ENCODE measurements at places on chromosomes 5 and 9. TPM values are rescaled to one million over a fixed set of nuclear protein-coding genes. Genes with fewer than 3 reads are reported as not detected.
A peak's percentile ranks its signal among the peaks of the same experiment; 100 is the strongest.

Gene ZBED3
- 33.5 TPM for total RNA-seq

Gene SLC6A19
- total RNA-seq, result not detected

- no peak overlapping the region for H3K27ac ChIP-seq
- no peaks in the 10 kb centered on the region for H3K27me3 ChIP-seq
- H3K4me1 ChIP-seq, result no peaks in the 10 kb centered on the region
- H3K4me3 ChIP-seq, result no peak overlapping the region
- no peak for DNase-seq
These were observed 98.7 kb downstream of the EDIL3 start for GRCh38 chr5:84285641-84286637.

- H3K36me3 ChIP-seq, result no peaks in the 10 kb centered on the region
- DNase-seq, result no peak
- H3K4me1 ChIP-seq, result no peaks in the 10 kb centered on the region
- H3K27me3 ChIP-seq, result no peaks in the 10 kb centered on the region
- no peak overlapping the region for H3K4me3 ChIP-seq
These were observed 126.0 kb upstream of the IRX2 start for GRCh38 chr5:2877522-2877921.

DNA sequence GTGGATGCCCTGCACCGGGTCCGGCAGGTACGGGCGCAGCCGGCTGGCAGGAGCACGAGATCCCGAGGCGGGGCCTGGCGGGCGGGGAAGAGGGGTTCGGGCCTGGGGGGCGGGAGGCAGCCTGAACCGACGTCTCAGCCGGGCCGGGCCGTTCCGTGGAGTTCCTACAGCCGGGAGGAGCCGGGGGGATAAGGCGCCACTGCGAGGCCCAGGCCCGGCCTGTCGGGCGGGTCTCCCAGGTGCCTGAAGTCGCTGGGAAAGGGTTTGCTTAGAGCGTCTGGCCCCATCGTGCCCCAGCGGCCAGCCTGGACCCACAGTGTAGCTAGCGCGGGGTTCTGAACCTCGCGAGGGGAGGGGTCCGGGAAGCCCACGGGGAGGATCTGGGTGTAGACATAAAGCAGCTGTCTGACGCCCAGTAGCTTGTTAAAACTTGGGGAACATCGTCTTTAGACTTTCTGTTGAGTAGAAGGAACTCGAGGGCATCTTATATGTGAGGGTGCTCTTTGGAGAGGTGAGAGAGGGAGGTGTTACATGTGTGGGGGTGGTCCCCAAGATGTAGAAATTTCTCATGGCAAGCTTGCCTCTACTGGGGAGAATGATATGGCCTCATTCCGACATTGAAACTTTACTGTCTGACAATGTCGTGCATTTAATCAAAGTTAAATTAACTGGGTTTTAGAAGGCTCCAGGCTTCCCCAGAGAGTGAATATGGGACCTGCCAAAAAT is 524 bp downstream of the FUBP3 start:
- no peaks in the 10 kb centered on the region for H3K4me1 ChIP-seq
- H3K27me3 ChIP-seq, result no peaks in the 10 kb centered on the region
- peak overlapping the region; percentile 94 for H3K27ac ChIP-seq
- DNase-seq, result no peak
- H3K4me3 ChIP-seq, result peak overlapping the region; percentile 92
- no peaks in the 10 kb centered on the region for H3K36me3 ChIP-seq

DNA sequence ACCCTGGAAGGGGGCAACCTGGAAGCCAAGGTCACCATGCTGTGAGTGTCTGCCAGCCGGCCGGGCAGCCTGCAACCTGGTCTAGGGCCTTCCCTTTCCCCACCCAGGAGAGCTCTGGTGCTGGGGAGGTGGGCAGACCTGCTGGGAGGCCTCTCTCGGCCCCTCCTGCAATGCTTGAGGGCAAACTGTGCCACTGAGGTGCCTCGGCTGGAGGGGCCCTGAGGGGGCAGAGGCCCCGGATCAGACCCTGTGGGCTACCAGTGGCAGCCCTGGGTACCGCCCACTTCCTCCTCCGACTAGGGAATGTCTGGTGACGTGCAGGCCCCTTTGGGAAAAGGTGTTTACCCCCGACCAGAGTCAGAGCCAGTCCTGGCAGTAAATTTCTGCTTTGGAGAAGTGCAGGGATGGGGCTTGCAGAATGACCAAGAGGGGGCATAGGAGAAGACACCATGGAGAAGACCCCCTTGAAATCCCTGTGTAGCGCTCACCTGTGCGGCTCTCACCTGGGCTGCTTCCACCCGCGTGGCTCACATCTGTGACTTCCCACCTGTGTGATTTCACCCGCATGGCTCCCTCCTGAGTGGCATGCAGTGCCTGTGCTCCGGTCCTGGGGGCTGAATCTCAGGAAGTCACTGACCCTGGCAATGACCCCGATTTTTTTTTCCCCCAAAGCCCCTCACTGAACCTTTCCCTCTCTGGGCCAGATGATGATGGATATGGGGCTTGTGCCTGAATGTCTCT is 1.1 kb downstream of the LCN1 start:
- no peaks in the 10 kb centered on the region for H3K4me1 ChIP-seq
- no peak overlapping the region for H3K27ac ChIP-seq
- H3K27me3 ChIP-seq, result peaks cover 35% of the 10 kb centered on the region
- no peak overlapping the region for H3K4me3 ChIP-seq
- no peaks in the 10 kb centered on the region for H3K36me3 ChIP-seq
- no peak for DNase-seq

- H3K4me3 ChIP-seq, result no peak overlapping the region
- H3K4me1 ChIP-seq, result no peaks in the 10 kb centered on the region
- no peak overlapping the region for H3K27ac ChIP-seq
- H3K27me3 ChIP-seq, result no peaks in the 10 kb centered on the region
These were observed 402.4 kb upstream of the PTGER4 start for GRCh38 chr5:40277161-40277906.

GRCh38 chr5:76724871-76725270 is 8.9 kb downstream of the F2R start:
- no peaks in the 10 kb centered on the region for H3K4me1 ChIP-seq
- no peaks in the 10 kb centered on the region for H3K36me3 ChIP-seq
- no peak overlapping the region for H3K27ac ChIP-seq
- H3K27me3 ChIP-seq, result no peaks in the 10 kb centered on the region
- no peak for DNase-seq

DNA sequence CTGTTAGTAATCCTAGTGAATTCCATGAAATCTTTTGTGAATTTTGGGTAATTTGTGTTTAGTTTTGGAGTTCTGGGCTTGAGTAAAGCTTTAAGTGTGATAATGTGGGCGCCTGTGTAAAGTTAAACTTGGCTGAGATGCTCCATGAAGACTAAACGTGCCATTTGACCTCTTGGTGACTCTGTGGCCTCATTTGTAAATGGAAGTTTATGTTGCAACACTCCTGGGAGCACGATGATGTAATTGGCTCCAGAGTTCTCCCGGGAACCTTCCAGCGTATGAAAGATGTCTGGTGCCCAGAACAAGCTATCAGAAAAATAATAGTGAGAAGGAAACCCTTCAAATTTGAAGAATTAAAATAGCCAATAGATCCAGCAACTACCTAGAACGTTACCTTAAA is 981.2 kb downstream of the TLE4 start:
- H3K4me1 ChIP-seq, result peaks cover 6% of the 10 kb centered on the region
- peak; percentile 67 for DNase-seq
- H3K27me3 ChIP-seq, result no peaks in the 10 kb centered on the region
- H3K27ac ChIP-seq, result no peak overlapping the region
- no peaks in the 10 kb centered on the region for H3K36me3 ChIP-seq

DNA sequence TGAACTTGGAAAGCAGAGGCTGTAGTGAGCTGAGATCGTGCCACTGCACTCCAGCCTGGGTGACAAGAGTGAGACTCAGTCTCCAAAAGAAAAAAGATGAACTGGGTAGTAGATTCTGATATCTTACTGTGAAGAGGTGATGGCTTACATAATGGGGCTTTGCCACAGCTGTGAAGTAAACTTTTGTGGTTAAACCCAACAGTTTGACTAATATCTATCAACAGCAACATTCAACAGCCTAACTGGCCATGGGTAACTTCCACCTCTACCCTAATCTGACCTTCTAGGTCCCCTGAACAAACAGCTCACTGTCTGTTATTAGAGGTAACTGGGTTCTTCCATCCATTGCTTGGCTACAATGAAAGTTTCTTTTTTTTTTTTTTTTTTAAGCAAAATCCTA is 52.1 kb downstream of the TLE1 start:
- DNase-seq, result no peak
- H3K36me3 ChIP-seq, result peaks cover 25% of the 10 kb centered on the region
- H3K27me3 ChIP-seq, result no peaks in the 10 kb centered on the region
- peaks cover 13% of the 10 kb centered on the region for H3K4me1 ChIP-seq

GRCh38 chr9:76365028-76365427 is 29.2 kb downstream of the RFK start:
- no peak for DNase-seq
- no peaks in the 10 kb centered on the region for H3K36me3 ChIP-seq
- H3K27me3 ChIP-seq, result no peaks in the 10 kb centered on the region
- H3K4me3 ChIP-seq, result no peak overlapping the region
- H3K4me1 ChIP-seq, result peaks cover 6% of the 10 kb centered on the region

- no peak overlapping the region for H3K27ac ChIP-seq
- peaks cover 13% of the 10 kb centered on the region for H3K4me1 ChIP-seq
- H3K4me3 ChIP-seq, result no peak overlapping the region
- H3K36me3 ChIP-seq, result no peaks in the 10 kb centered on the region
- no peak for DNase-seq
- H3K27me3 ChIP-seq, result no peaks in the 10 kb centered on the region
These were observed 296.3 kb downstream of the CWC27 start for GRCh38 chr5:65065001-65065511.

Gene TAF11L9
- total RNA-seq, result not detected

DNA sequence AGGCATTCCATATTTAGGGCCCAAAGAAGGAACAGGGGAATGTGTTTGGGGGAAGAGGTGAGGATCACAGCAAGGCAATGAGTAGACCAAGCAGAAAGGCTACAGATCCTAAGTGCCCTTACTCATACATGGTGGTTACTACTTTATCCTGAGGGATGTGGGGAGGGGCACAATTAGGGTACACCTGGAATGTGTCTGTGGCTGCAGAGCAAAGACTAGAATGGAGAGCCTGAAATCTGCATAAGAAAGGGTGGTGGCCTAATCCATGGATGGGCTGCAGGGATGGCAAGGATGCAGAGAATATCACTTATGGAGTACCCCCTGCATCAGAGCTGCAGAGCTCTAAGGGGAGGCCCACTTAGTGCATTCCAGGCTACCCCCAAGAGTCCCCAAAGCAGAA is 352.6 kb upstream of the TRPC7 start:
- H3K27ac ChIP-seq, result no peak overlapping the region
- no peaks in the 10 kb centered on the region for H3K27me3 ChIP-seq
- H3K4me1 ChIP-seq, result no peaks in the 10 kb centered on the region
- no peak overlapping the region for H3K4me3 ChIP-seq
- no peak for DNase-seq
